ENCODE measurements at places on chromosomes 3 and 15.

DNA sequence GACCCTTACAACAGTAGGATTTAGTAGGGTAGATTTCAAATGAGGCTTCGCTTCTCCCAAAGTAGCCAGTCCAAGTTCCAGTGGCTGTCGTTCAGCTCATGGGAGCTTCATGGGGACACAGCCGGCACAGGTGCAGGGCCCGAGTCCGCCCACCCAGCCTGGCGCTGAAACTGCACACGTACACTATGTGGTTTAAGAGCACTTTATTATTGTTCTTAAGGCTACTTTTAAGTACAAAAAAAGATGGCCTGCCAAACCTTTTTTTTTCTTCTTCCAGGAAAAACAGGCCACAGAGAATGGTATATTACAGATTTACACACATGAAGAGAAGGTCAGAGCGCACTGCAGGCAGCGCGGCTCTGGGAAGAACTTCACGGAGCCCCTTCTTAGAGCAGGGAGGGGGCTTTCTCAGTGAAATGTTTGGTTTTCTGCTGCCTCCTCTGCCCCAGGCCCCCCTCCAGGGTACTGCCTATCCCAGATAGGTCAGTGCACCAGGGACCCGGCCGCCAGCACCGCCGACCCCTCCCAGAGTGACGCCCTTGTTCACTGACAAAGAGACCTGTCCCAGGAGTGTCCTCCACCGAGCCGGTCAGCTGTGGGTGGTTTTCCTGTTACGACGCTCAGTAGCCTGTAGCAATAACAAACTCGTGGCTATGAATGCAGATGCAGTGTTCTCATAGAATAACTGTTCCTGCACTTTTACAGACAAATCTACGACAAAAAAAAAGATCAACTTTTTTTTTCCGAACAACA is 87.7 kb downstream of the VGLL4 start:
- no peak for DNase-seq

GRCh38 chr3:11835028-11835639 is 11.6 kb downstream of the TAMM41 start:
- no peak for DNase-seq

DNA sequence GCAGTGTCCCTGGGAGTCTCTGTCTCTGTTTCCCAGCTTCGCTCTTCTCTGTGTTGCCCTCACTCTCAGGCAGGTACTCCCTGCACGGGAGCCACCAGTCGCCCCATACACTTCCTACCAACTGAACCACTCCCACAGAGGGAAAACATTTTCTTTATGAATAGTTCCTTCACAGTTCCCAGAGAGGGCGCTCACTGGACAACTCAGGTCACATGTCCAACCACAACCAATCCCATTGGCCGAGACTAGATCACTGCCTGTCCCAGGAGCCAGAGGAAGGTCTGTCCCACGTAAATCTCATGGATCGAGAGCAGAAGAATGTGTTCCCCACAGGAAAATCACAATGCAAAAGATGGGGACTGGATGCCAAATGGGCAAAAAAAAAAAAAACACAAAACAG is 26.1 kb downstream of the GRK7 start:
- no peak for DNase-seq

DNA sequence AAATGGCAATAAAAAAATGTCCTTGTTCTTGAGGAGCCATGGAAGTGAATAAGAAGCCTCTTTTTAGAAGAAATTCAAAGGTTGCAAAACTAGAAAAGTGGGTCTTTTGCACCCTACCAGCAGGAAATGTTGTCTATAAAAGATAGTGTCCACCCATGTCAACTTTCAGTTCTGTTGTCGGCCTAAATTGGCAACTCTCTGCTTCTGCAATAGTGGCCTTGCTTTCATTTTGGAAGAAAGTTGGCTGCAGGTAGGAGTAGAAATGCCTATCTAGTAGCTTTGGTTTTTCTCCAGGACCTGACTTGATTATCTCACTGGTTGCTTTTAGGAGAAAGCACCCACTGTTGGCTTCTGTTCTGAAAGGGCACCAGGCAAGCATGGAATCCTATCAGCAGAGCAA is 85.4 kb downstream of the TMEM108 start:
- DNase-seq, result no peak

DNA sequence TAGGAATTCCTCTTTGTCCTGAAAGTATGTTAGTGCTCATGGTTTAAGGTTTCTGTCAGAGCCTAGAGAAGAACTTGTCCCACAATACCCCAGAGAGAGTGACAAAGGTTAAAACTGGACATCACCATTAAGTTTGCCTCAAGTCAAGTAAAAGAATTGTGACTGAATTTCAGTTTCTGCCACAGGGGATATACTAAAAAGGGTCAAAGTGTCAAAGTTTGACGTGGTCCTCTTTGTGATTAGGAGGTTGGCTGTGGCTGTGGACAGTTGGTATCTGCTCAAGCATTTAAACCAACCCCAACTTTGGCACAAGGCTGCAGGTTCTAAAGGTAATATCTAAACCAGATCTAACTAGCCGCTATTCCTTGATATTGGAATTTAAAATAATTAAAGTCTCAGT is 26.1 kb downstream of the FMN1 start:
- DNase-seq, result no peak

- no peak for DNase-seq
These were observed 43.5 kb downstream of the SLC41A3 start for GRCh38 chr3:126040386-126040785.

GRCh38 chr3:120275618-120276017 is 9.4 kb downstream of the GPR156 start:
- DNase-seq, result no peak

DNA sequence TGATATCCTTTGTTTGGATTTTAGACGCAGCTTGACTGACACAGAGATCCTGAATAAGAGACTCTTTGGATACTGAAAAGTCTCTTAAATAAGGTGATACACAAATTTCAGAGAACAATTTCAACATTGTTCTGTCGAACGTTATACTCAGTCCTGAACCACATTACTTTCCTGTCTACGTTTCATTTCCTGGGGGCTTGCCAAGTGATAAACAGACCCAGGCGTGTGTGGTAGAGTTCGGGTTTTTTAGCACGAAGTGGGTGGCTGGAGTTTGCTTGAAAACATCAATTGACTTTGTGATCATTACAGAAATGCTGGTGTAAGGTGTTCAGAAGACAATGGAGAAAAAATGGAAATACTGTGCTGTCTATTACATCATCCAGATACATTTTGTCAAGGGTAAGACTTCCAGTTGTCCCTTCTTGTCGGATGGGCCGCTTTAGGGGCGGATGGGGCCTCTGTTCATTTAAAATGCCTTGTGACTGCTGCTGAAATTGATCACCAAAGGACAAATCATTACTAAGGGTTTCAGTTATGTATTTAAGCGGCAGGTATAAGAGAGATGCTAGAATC is at the start of gene CD96:
CD96 (plus strand) TSS at position 287 of the 573 bp plus-strand sequence; CDS start at position 339, 52 bp downstream.
- no peak for DNase-seq

GRCh38 chr15:58457466-58457965 is 25.7 kb downstream of the LIPC start:
- DNase-seq, result no peak

DNA sequence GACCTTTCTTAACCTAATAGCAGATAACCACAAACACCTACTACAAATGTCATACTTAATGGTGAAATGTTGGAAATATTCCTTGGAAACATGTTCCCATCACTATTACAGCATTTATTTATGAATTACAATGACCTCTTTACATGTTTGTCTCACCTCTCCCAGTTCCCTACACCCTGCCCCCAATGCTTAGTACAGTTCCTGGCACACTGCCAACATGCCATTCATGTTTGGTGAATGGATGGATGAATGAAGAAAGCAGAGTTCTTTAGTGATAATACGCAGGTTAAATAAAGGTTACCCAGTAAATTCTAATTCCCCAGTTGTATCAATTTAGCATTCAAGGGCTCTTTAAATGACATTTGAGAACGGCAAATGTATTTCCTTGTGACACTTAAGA is 259.9 kb upstream of the ATP11B start:
- peak; percentile 69 for DNase-seq

DNA sequence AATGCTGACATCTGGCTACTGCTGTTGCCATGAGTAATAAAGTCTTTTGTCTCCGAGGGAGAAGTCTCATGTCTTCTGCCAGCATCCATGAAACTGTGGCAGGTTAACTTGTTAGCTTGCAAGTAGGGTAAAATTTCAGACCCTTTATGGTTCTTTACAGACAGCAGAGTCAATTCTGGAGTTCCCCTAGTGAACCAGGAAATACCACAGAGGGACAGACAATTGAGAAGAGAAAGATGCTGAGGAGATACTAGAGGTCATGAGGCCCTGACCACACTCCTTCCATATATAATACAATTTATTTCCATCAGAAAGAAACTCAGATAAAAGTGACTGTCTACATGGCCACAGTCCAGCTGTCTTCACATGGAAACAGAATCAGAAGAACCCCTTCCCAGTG is 38.1 kb downstream of the NMNAT3 start:
- DNase-seq, result no peak

GRCh38 chr15:71294251-71294910 is 179.1 kb downstream of the THSD4 start:
- DNase-seq, result no peak

DNA sequence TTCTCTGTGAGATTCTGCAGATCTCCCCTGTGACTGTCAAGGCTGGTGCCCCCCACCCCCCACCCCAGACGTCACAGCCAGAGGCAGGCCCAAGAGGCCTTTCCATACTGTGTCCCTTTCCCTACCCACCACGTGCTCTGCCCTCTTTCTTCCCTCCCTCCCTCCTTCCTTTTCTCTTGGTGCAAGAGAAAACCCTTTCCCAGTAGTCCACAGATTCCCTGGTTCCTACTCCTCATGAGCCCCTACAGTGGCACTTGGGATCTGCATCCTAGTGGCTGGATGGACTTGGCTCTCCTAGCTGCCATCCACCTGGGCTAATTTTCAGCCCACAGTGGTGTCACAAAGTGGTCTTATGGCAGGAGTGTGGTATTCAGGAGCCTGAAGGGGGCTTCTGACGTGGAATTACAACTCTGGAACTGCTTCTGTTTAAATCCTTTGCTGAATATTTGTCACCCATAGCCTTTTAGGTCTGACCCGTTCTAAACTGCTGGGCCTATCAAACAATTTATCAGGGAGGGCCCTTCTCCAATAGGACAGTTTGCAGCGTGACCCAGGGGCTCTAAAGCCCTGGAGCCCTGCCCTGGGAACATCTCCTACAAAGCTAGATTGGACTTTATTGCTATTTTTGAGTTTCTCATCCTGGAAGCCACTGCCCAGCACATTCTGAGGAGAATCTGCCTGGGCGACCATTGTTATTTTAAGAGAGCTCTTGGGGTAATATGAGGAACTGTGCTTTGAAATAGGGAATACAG is 35.3 kb downstream of the KLF13 start:
- DNase-seq, result no peak

DNA sequence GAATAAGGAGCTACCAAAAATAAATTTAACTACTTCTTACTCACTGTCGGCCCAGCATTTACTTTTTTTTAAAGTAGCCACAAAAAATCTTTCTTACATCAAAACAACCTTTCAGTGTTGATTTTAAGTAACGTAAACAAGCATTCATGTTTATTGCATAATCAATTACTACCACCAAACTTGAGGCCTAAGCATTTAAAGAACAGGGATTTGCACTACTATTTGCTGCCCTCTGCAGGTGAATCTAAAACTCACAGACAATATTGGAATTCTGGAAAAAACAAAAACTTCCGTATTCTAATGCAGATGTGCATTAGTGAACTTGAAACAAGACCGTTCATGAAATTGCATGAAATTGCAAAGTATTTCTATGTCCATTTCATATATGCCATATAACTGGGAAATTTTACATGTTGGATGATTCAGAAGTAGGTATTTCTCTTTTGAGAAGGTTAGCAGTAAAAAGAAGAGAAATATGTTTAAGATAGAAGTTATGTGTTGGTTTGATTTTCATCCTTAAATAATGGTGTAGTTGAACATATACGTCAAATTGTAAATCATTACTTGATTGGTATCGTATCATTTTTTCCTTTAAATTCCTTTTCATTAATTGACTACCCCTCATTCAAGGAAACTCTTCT is 55.6 kb downstream of the CGGBP1 start:
- no peak for DNase-seq

GRCh38 chr15:65460741-65461347 is 38.1 kb upstream of the IGDCC4 start:
- no peak for DNase-seq

DNA sequence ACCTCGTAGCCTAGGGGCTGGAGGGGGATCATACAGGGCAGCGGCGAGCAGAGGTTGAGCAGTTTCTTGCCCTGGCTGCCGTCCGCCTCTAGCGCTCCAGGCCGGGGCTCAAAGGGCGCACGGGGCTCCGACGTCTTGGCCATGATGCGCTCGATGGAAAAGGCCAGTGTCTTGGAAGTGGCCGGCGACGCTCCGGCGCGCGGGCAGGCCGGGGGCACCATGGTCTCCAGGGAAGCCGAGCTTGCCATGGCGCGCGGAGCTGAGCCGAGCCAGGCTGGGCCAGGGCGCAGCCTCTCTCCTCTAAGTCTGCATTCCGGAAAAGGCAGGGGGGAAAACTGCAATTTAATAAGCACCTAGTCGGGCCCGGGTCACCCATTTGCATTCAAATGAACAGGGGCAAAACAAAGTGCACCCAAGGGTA is 719 bp downstream of the FEZF2 start:
- no peak for DNase-seq

DNA sequence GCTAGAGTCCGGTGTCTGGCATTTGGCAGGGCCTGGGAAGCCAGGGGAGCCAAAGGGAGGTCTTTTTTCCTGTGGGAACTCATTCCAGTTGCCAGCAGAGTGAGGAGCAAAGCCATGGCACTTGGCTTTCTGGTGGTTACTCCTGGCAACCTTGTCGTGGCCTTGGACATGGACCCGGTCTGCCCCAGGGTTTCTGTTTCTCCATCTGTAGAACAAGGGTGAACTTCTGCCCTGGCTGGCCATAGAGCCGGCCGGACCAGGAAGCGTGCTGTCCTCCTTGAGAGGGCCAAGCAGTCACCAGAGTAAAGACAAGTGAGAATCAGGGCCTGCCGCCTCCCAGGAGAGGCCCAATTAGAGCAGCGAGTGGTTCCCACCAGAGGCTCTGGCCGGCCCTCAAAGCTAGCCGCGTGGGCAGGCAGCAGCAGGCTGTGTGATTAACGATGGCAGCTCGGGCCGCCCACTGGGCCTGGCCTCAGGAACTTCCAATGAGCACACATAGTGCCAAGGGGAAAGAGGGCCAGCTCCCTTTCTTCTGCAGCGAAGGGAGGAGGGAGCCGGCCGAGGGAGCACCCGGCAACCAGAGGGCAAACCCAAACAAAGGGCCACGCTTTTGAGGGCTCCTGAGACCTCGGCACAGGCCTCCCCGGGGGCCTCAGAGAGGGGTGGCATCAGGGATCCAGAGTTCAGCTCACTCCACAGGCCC is 29.1 kb upstream of the ELP6 start:
- no peak for DNase-seq

Data from NCI-H187 treated with DMSO at 0.1 percent for 48 hours (cell line).